CD4-positive, alpha-beta memory T cell (primary cell): ENCODE measurements at places on chromosomes 7 and 10. TPM values are rescaled to one million over a fixed set of nuclear protein-coding genes. Genes with fewer than 3 reads are reported as not detected.

- no peak overlapping the region for H3K27ac ChIP-seq
- peaks cover 30% of the 10 kb centered on the region for H3K4me1 ChIP-seq
- no peak for DNase-seq
- H3K27me3 ChIP-seq = no peaks in the 10 kb centered on the region
- H3K36me3 ChIP-seq = no peaks in the 10 kb centered on the region
- no peak overlapping the region for H3K4me3 ChIP-seq
Observed at GRCh38 chr10:70328018-70328417, 44.2 kb upstream of the NPFFR1 start.

DNA sequence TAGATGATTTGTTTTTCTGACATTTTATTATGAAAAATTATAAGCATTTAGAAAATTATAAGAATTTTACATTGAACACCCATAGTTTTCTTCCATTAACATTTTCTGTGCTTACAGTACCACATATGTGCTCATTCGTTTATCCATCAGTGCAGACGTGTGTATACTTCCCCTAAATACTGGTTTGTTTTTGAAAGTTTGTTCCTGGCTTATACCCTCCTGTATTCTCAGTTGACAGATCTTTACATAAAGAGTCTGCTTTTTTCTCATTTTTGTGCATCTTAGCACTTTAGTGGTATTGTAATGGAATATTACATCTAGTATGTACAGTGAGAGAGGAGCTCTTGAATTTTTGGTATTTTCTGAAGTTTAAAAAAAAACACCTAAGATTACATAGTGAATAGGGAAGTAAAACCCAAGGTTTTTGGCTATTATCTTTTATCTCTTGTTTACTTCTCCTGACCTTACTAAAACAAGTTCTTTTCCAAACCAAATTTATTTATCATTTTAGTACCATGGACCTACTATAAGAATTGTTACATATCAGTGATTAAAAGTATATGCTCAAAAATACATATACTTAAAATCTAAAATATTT is 8.1 kb downstream of the DLD start:
- H3K27me3 ChIP-seq = no peaks in the 10 kb centered on the region
- H3K4me3 ChIP-seq = no peak overlapping the region
- no peak overlapping the region for H3K27ac ChIP-seq

GRCh38 chr10:114881901-114882300 is 56.1 kb upstream of the TRUB1 start:
- no peak overlapping the region for H3K27ac ChIP-seq
- no peak for DNase-seq
- H3K4me1 ChIP-seq = no peaks in the 10 kb centered on the region
- H3K27me3 ChIP-seq = no peaks in the 10 kb centered on the region
- no peak overlapping the region for H3K4me3 ChIP-seq
- no peaks in the 10 kb centered on the region for H3K36me3 ChIP-seq

- H3K36me3 ChIP-seq = peaks cover 54% of the 10 kb centered on the region
- H3K4me3 ChIP-seq = no peak overlapping the region
- no peak overlapping the region for H3K27ac ChIP-seq
- DNase-seq = peak; percentile 14
- no peaks in the 10 kb centered on the region for H3K27me3 ChIP-seq
- H3K4me1 ChIP-seq = no peaks in the 10 kb centered on the region
Observed at GRCh38 chr7:128398016-128398840, 11.6 kb downstream of the IMPDH1 start.

- peaks cover 8% of the 10 kb centered on the region for H3K36me3 ChIP-seq
- no peak overlapping the region for H3K4me3 ChIP-seq
- H3K27me3 ChIP-seq = no peaks in the 10 kb centered on the region
- no peak for DNase-seq
Observed at GRCh38 chr10:21754410-21755011, 220.5 kb downstream of the MLLT10 start.

DNA sequence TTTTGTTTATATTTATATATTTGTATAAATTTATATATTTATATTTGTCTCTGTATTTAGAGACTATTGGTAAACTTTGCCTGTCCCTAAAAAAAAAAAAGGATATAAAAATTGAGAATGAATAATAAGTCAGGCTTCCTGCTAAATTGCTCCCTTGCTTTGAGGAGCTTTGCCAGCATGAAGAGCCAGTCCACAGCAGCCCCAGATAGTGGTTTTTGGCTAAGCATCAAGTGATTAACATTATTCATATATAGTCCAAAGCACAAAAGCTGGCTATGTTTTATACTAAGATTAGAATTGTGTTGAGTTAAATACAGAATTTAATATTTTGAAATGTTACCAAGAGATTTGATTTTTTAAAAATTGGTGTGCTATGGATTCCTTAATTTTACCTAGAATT is 264.9 kb upstream of the FERD3L start:
- no peak overlapping the region for H3K27ac ChIP-seq
- no peak for DNase-seq
- H3K27me3 ChIP-seq = no peaks in the 10 kb centered on the region
- H3K4me3 ChIP-seq = no peak overlapping the region
- no peaks in the 10 kb centered on the region for H3K36me3 ChIP-seq
- no peaks in the 10 kb centered on the region for H3K4me1 ChIP-seq

ADCYAP1R1 gene
- not detected for polyA plus RNA-seq

MNX1 gene
- not detected for polyA plus RNA-seq

OR6V1 gene
- not detected for polyA plus RNA-seq

OR6B1 gene
- polyA plus RNA-seq = not detected
